Natural killer cell (primary cell): ENCODE measurements at places on chromosomes 12 and 14. TPM values are rescaled to one million over a fixed set of nuclear protein-coding genes. Genes with fewer than 3 reads are reported as not detected.

Gene METTL17
- total RNA-seq, result 62.8 TPM

DNA sequence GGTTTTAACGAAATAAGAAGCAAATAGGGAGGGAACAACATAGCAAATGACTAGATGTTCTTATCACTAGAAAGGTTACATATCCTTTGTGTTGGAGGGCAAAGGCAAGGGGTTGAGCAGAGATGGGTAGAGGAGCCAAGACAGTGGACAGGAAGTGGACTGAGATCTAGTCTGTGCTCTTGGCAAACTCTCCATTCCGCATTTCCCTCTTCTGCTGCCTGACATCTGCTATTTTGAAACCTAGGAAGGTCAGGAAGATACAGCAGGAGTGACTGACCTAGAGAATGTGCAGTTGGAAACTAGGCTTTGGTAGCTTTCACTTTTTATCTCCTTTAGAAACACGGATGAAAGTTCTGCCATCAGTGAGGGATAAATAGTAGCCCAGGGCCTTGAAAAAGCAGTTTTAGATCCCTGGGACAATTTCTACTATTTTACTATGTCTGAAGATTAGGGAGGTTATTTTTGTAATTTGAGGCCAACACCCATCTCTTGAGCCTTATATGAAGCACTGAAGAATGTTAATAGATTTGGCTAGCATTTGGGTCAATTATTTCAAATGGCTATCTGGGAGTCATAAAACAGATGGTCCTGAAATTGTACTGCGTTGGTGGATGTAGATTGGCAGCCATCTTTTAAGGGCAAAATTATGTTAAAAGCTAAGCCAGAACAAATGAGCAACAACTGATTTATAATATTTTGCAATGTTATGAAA, 410.3 kb downstream of the PCNX1 start:
- DNase-seq, result no peak

DNA sequence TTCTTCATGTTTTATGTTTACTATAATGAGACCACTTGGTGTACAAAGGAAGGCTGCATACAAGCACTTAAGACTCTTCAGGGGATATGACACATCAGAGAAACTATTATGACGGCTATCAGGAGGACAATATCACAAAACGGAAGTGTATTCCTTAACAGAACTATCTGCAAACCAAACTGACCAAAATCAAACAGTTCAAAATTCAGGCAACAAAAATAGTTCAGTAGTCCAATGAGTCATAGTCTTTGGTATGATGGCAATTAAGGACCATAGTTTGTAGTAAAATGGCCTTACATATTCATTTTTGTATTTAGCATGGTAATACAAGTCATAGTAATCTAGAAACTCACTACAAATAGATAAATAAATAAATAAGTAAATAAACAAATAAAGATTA, 1638.7 kb upstream of the SEL1L start:
- DNase-seq, result no peak

DNA sequence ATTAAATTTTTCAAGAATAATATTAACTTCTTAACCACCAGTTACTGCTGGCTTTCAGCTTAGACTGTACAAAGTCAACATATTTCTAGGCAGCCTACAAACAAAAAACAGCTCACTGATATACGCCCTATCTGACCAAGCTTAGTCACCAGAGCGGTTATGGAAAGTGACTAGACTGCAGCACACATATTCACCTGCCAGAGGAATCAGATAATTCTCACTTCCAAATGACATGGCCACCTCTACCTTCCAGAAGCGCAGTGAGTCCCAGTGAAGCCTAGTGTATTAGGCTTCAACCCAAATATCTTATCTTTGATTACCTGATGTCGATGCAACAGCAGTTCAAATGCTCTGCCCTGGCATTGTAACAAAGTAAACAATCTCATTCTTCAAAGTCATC, 8.5 kb downstream of the STXBP6 start:
- DNase-seq, result no peak
